ENCODE measurements at places on chromosomes 13 and 19. TPM values are rescaled to one million over a fixed set of nuclear protein-coding genes. Genes with fewer than 3 reads are reported as not detected.

Gene VSTM2B
- total RNA-seq = not detected

Gene TMEM238
- 0.28 TPM for total RNA-seq

Gene SIGLEC8
- not detected for total RNA-seq

GRCh38 chr19:14404312-14404711 is 14.8 kb downstream of the DDX39A start:
- no peak overlapping the region for H3K27ac ChIP-seq
- no peaks in the 10 kb centered on the region for H3K27me3 ChIP-seq
- no peak for DNase-seq
- no peak overlapping the region for H3K4me3 ChIP-seq
- peaks cover 6% of the 10 kb centered on the region for H3K4me1 ChIP-seq
- H3K36me3 ChIP-seq = peaks cover 95% of the 10 kb centered on the region

DNA sequence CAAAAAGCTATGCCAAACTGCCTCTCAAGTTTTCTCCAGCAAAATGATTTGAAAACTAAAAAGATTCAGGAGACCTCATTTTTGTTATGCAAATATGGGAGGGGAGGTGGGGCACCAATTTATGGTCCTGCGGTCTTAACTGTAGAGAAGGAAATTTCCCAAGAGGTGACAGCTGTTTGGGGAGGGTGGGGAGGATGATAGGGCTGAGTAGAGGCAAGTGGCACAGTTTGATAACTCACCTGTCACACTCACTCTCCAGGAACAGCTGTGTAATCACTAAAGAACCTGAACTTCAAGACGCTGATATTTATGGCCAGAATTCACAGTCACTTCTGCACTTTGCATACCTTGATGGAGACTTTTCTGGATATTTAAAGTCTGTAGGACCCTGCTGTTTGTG is 232.9 kb upstream of the STARD13 start:
- no peaks in the 10 kb centered on the region for H3K27me3 ChIP-seq
- DNase-seq = no peak
- no peaks in the 10 kb centered on the region for H3K4me1 ChIP-seq
- no peaks in the 10 kb centered on the region for H3K36me3 ChIP-seq
- no peak overlapping the region for H3K27ac ChIP-seq

GRCh38 chr19:18833141-18833476 is 1.4 kb downstream of the UPF1 start:
- H3K27ac ChIP-seq = peak overlapping the region; percentile 93
- no peak for DNase-seq
- H3K4me3 ChIP-seq = peak overlapping the region; percentile 97
- H3K4me1 ChIP-seq = peaks cover 33% of the 10 kb centered on the region

GRCh38 chr13:99162567-99163361 is 37.9 kb upstream of the UBAC2 start:
- H3K4me1 ChIP-seq = no peaks in the 10 kb centered on the region
- H3K36me3 ChIP-seq = no peaks in the 10 kb centered on the region
- no peak overlapping the region for H3K4me3 ChIP-seq
- no peak overlapping the region for H3K27ac ChIP-seq

DNA sequence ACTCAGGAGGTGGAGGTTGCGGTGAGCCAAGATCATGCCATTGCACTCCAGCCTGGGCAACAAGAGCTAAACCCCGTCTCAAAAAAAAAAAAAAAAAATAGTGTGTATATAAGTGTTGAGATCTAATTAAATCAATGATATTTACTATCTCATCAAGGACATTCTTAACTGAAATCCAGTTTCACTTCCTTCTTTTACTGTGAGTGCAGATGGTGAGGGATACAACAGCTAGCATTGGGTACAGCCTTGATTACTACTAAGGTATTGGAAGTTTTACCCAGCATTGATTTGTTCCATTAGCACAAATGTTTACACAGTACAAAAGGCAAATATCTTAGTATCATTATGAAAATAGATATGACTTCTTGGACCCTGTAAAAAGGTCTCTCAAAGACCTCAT is 546.6 kb downstream of the KCTD12 start:
- no peak overlapping the region for H3K27ac ChIP-seq
- no peak for DNase-seq
- no peak overlapping the region for H3K4me3 ChIP-seq
- no peaks in the 10 kb centered on the region for H3K36me3 ChIP-seq

GRCh38 chr19:4624733-4625362 is 14.5 kb upstream of the TNFAIP8L1 start:
- no peaks in the 10 kb centered on the region for H3K4me1 ChIP-seq
- no peak overlapping the region for H3K4me3 ChIP-seq
- no peak overlapping the region for H3K27ac ChIP-seq
- no peak for DNase-seq
- no peaks in the 10 kb centered on the region for H3K36me3 ChIP-seq

DNA sequence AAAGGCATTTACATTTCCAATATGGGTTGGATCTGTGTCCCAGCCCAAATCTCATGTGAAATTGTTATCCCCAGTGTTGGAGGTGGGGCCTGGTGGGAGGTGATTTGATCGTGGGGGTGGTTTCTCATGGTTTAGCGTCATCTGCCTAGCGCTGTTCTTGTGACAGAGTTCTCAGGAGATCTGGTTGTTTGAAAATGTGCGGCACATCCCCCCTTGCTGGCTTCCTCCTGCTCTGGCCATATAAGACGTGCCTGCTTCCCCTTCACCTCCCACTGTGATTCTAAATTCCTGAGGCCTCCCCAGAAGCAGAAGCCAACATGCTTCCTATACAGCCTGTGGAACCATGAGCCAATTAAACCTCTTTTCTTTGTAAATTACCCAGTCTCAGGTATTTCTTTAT is 126.2 kb upstream of the FNDC3A start:
- no peak for DNase-seq
- H3K36me3 ChIP-seq = no peaks in the 10 kb centered on the region
- no peak overlapping the region for H3K27ac ChIP-seq
